ENCODE measurements at places on chromosomes 7 and 10.

GRCh38 chr7:113099284-113099919 is 12.8 kb upstream of the GPR85 start:
- DNase-seq = no peak

GRCh38 chr10:124480860-124481259 is 19.2 kb downstream of the LHPP start:
- DNase-seq = no peak

DNA sequence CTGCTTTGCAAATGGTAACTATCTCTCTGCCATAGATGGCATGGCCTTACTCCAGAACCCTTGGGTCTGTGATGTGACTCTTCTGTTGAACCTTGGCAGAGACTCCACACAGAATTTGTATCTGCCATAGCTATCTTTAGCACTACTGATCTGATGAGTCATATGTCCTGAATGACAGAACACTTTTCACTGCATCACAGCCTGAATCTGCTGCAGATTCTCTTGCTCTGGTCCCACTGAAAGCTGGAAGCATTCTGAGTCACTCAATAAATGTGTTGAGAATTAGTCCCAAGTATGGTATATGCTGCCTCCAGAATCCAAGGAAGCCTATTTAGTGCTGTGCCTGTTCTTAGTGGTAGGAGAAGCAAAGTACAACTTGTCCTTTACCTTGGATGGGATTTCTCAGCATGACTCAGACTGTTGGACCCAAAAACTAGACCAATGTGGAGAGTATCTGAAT is 39.5 kb upstream of the ANKRD1 start:
- no peak for DNase-seq

DNA sequence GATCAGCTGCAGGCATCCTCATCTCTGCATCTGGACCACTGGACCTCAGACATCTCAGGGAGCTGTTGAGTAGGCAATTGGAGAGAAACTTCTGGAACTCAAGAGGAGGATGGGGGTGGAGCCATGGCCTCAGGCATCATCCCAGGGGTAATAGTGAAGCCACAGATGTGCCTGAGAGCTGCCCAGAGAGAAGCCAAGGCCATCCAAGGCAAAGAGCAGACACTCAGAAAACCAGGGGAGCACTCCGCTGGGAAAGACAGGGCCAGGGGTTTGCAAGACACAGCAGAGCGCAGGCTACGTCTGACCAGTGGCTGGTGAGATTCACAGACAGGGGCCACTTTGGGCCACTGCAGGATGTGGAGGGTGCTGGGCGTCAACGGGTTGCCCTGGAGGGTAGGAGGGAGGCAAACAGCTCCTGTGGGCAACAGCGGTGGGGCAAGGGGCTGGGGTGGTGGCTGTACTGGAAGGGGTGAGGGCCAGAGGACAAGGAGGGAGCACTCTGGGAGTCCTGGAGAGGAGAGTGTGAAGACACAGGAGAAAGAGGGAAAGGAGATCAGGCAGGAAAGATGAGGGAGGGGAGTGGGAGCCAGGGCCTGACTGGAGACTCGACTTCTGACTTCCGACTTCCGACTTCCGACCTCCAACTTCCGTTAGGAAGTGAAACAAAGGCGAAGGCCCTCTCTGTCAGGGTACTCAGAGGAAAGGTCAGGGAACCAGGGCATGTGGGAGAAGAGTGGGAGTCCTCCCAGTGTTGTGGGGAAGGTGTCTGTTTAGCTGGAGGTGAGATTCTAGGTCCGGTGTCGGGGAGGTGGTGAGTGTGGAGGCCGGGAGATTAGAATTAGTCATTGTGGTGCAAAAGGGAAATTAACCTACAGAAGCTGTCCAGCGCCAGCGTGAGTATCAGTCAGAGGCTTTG is 69.7 kb upstream of the ANTXRL start:
- DNase-seq = no peak

GRCh38 chr10:18214691-18215563 is 74.7 kb downstream of the CACNB2 start:
- DNase-seq = no peak

GRCh38 chr7:12909483-12909882 is 222.1 kb downstream of the ARL4A start:
- DNase-seq = no peak
